ENCODE measurements at places on chromosomes 16 and 17. TPM values are rescaled to one million over a fixed set of nuclear protein-coding genes. Genes with fewer than 3 reads are reported as not detected.

DNA sequence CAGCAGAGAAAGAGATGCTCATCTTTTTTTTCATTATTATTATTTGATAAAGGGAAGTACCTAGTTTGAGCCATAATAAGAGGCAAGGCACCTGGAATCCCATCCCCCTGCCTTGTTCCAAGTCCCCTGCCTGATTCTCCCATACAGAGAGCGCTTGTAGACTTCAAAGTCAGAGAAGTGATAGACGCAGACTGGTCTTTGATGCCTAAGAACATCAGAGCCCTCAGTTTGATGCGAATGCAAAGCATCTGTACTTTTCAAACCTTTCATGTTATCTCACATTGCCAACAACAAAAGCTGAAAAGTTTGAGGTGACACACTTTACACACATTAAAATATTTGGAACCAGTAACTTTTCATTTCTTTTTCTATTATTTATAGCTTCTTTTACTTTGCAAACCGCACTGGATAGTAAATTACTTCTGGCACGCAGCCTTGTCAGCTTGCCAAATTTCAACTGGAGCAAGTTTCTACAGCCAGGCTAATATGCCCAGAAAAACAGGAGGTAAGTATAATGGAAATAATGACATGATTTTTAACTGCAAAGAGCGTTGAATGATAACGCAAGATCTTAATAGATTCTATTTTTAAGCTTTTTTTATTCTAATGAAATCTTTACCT, 5.9 kb upstream of the UTP6 start:
- DNase-seq, result no peak

GRCh38 chr17:29376667-29377270, 13.4 kb upstream of the TAOK1 start:
- no peak for DNase-seq

- no peak for DNase-seq
Observed at GRCh38 chr17:49708515-49709183, 885 bp upstream of the SLC35B1 start.

- DNase-seq, result no peak
Observed at GRCh38 chr17:9421525-9421924, 154.1 kb downstream of the STX8 start.

- peak; percentile 53 for DNase-seq
Observed at GRCh38 chr17:13002761-13003453, 14.9 kb downstream of the ELAC2 start.

DNA sequence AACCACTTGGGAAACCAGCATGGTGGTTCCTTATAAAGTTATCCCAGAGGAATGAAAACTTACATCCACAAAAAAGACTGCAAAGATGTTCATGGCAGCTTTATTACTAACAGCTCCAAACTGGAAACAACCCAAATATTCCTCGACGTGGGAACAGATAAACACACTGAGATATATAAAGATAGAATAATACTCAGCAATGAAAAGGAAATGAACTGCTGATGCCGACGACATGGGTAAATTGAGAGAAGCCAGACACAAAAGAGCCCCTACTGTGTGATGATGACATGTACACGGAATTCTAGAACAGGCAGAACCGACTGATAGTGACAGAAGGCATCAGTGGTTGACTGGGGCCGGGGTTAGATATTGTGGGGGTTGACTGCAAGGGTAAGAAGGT, 9.7 kb downstream of the PRCD start:
- no peak for DNase-seq

DNA sequence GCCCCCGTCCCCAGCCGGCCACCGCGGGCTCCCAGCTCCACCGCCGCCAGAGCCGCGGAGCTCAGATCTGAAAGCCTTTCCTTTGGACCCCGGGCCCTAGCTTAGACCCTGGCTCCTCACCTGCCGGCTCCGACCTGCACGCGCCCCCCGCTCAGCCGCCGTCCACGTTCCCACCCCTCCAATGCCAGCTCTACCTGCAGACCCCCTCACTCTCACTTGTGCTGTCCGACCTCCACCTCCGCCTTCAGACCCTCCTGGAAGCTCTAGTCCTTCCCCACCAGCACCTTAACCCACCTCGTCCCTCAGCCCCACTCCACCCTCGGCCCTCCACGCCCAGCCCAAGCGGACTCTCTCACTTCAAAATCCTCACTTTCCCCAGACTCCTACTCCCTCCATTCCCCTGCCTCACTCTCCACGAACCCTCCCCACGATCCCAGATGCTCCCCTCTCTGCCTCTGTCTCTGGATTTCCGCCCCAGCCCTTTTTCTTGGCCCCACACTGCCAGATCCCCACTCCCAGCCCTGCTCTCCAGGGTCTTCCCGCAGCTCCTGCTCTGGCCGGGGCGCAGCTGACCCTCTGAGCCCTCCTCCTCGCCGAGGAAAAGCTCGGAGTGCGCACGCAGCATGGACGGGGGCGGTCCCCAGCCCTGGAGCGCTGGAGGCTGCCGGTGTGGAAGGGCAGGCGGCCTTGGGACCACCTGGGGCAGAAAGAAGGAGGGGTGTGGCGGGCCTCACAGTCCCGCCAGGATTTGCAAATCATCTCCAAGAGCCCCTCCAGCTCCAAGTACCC, at the start of gene TMEM114:
TMEM114 (minus strand) TSS at position 612 of the 789 bp plus-strand sequence. CDS start 673 bp downstream, outside the sequence.
- DNase-seq, result no peak

- DNase-seq, result no peak
Observed at GRCh38 chr16:9170470-9170869, 79.0 kb downstream of the HAPSTR1 start.

DNA sequence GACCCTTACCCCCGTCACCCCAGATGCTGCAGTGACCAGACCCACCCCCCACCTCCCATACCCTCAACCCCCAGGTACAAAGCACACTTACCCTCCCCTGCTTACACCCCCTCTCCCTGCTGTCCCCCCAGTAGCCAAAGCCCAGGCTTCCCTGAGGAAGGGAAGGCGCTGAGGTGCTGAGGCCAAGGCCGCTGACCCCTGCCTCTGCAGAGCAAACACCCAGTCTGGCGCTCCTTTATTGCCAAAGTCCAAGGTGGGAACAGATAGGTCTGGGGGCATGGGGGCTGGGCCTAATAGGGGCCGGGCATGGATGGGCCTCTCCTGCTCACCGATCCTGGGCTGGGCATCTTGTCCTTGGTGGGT, 683 bp downstream of the LCAT start:
- no peak for DNase-seq

- DNase-seq, result no peak
Observed at GRCh38 chr17:49899191-49899485, 51.3 kb upstream of the TAC4 start.

DNA sequence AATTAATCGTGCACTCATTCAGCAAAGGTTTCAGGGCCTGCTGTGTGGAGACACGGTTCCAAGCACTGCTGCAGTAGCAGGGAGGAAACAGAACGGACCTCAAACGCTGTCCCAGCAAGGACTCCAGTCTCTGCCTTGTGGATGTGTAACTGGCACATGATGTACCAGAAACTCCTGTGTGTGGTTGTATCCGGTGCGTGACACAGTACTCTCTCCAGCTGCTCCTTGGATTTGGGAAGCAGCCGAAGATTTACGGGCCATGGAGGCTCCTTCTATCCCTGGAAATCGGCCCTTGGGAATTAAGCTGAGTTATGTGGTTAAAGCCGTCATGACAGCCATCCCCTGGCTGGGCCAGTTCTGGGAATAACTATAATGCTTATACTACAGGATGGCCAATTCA, 8.5 kb upstream of the ANKRD11 start:
- no peak for DNase-seq

DNA sequence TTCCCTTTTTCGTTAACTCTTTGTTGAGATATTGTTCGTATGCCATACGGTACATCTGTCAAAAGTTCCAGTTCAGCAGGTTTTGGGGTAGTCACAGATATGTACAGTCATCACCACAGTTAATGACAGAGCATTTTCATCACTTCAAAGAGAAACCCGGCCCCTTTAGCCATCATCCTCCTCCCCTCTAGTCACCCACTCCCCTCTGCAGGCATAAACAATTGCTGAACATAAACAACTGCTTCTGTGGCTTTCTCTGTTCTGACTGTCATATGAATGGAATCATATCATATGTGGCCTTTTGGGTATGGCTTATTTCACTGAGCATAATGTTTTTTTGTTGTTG, 59.3 kb downstream of the RNF213 start:
- no peak for DNase-seq

DNA sequence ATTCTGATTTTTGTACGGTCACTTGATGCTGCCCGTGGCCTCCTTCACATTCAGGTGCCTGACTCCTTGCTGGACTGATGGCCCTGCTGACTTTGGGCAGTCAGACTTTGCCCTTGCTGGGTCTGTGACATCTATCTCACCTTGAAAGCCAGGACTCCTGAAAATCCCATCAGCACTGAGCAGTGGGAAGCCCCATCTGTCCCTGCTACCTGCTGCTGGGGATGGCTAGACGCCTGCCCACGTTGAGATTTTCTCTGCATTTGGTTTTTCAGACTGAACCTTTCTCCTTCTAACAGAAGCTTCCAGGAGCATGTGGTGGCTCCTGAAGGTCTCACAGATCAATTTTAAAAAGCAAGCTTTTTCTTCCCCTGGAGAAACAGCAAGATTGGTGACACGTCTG, 10.2 kb upstream of the ZNF18 start:
- no peak for DNase-seq

- DNase-seq, result no peak
Observed at GRCh38 chr17:80430446-80431245, 15.7 kb downstream of the ENDOV start.

GRCh38 chr17:72510351-72511016, 389.7 kb downstream of the SOX9 start:
- no peak for DNase-seq

DNA sequence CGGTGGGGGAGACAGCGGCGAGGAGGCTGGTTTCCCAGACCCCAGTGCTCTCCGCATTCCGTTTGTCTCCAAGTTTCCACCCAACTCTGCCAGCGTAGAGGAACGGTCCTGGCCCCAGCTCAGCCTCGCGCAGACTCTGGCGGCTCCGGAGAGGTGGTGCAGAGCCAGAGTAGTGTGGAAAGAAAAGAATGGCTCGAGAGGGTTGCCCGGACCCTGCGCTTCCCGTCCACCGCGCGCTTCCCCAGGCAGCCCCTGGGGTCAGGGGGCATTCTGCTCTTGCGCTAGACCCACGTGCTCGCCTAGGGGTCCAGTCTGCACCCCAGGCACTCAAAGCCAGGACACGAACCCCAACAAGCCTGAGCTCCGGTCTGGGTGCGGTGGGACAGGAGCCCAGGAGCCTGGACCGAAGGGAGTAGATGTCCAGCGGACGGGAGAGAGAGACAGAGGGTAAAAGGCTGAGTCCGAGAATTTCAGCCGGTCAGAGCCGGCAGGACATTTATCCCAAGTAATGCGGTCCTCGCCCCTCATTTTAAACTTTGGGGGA, 3.8 kb downstream of the PMP22 start:
- no peak for DNase-seq

DNA sequence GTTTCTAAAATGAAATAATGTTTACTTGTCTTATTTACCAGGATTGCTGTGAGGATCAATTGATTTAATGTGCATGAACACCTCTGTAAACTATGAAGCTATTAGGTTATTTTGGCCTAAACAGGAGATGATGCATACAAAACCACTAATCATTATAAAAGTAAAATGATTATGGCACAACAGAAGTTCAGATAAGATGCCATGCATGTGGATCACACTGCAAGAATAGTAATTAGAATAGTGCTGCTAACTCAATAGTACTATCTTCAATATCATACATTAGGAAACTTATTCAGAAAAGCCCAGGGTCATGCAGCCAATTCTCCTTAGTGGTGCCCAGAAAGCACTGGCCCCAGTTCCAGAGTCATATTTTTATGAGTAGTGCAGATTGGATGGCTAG, 66.9 kb downstream of the TMEM100 start:
- DNase-seq, result no peak

GRCh38 chr17:47978324-47978723, 7.4 kb downstream of the CDK5RAP3 start:
- peak; percentile 72 for DNase-seq

GRCh38 chr16:85948138-85948509, 49.2 kb downstream of the IRF8 start:
- DNase-seq, result no peak

- DNase-seq, result peak; percentile 66
Observed at GRCh38 chr16:1543085-1543896, 9.8 kb downstream of the TMEM204 start.

- DNase-seq, result no peak
Observed at GRCh38 chr17:81428948-81429774, 33.9 kb downstream of the BAHCC1 start.

- DNase-seq, result no peak
Observed at GRCh38 chr16:64586781-64587180, 535.1 kb downstream of the CDH11 start.

DNA sequence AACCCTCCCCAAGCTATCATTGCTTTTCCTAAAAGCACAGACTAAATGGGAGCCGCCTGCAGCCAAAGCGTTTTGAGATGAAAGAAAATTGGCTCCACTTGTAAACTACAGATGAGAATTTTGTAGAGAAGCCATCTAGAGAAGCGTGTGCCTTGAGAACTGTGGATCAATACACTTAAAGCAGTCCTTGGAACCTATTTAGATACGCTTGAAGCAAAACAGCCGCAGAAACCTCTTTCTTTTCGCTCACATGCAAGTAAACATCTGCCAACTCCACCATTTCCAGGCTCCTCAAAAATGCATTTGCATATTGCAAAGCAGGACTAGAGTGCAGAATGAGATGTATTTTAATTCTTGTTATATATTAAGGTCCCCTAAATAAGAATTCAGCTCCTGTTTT, 13.1 kb downstream of the KIAA0513 start:
- no peak for DNase-seq

GRCh38 chr16:67071476-67072048, 38.2 kb upstream of the PHAF1 start:
- no peak for DNase-seq

Gene TVP23A
- not detected for total RNA-seq

Gene SHCBP1
- total RNA-seq, result 60.2 TPM

Gene EPX
- not detected for total RNA-seq

Gene THRA
- 9.7 TPM for total RNA-seq

Gene ATPAF2
- 23.9 TPM for total RNA-seq

Gene OTOP3
- not detected for total RNA-seq

Gene KRT12
- not detected for total RNA-seq

Gene SLC9A5
- total RNA-seq, result 4.1 TPM

Gene SYT17
- total RNA-seq, result not detected

Gene MAP2K6
- 11.6 TPM for total RNA-seq

Gene PRCD
- not detected for total RNA-seq

Gene KRT40
- total RNA-seq, result not detected

Gene KRT33A
- not detected for total RNA-seq

Gene TBC1D3K
- total RNA-seq, result not detected

Gene MLKL
- total RNA-seq, result 31.3 TPM

Gene TOM1L1
- not detected for total RNA-seq

Gene CRYBA1
- total RNA-seq, result not detected

All from activated CD8-positive, alpha-beta T cell treated with anti-CD3 and anti-CD28 coated beads, Interleukin-2, amount 10 ng/mL, durations not matched to agents 7 days and 5 days (primary cell).